Osteoblast (primary cell): ENCODE measurements at places on chromosomes 2 and 18. TPM values are rescaled to one million over a fixed set of nuclear protein-coding genes. Genes with fewer than 3 reads are reported as not detected.

Gene HK2
- 74.6 and 76.4 TPM in 2 replicates for total RNA-seq

Gene APOB
- under 0.01 TPM in 2 replicates for total RNA-seq

Gene EHD3
- total RNA-seq, result 16.3 and 17.4 TPM in 2 replicates

Gene AMER3
- not detected in 2 replicates for total RNA-seq

Gene SPAG16
- 46.9 and 47.8 TPM in 2 replicates for total RNA-seq

Gene ANTXR1
- total RNA-seq, result 123 and 134 TPM in 2 replicates

Gene KCNIP3
- under 0.01 and 0.29 TPM in 2 replicates for total RNA-seq

Gene AMMECR1L
- 15.0 and 15.6 TPM in 2 replicates for total RNA-seq

Gene IL1RN
- total RNA-seq, result not detected in 2 replicates

Gene SCYGR4
- total RNA-seq, result not detected in 2 replicates

GRCh38 chr2:1993711-1994682, 249.7 kb upstream of the PXDN start:
- DNase-seq, result peak; percentile 83

- peak; percentile 90 for DNase-seq
Measured at GRCh38 chr2:74373221-74373676, 6.9 kb downstream of the DCTN1 start.

- DNase-seq, result no peak
Measured at GRCh38 chr2:111617299-111618225, 266.4 kb downstream of the ANAPC1 start.

- no peak for DNase-seq
Measured at GRCh38 chr2:937530-937929, 13.1 kb upstream of the SNTG2 start.

- DNase-seq, result no peak
Measured at GRCh38 chr18:26875040-26875654, 9.6 kb upstream of the AQP4 start.

DNA sequence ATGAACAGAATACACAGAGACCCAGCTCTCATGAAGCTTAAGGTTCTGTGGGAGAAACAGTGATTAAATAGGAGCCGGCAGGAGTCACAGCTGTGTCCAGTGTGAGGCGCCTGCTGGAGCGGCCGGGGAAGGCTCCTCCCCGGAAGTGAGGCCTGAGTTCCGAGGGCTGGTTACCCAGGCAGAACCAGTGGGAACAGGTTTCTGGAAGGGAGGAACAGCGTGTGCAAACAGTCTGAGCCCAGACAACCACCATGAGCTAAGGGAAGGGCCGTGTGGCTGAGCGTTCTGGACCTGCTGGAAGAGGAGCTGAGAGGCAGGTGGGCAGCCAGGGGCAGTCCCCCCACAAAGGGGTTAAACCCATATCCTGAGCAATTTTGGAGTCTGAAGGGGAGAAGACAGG, 26.0 kb upstream of the NPAS2 start:
- no peak for DNase-seq

DNA sequence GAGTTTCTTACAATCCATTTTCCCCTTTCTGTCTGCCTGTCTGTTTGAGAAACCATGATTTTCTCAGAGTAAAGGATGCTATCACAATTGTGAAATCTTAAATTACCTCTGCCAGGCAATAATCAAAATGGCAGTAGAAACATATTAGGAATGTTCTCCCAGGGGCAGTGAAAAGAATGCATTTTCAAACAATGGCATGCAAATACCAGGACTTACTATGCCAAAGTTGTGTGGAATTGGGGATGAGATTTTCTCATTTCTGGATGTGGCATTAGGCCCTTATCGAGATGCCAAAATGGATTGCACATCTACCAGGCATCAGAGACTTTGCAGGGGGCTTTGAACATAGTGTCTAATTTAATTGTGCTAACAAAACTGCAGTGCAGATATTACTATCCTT, 821.4 kb downstream of the RNF144A start:
- DNase-seq, result no peak

GRCh38 chr2:174681099-174682006, 82.9 kb downstream of the CHRNA1 start:
- DNase-seq, result peak; percentile 95

DNA sequence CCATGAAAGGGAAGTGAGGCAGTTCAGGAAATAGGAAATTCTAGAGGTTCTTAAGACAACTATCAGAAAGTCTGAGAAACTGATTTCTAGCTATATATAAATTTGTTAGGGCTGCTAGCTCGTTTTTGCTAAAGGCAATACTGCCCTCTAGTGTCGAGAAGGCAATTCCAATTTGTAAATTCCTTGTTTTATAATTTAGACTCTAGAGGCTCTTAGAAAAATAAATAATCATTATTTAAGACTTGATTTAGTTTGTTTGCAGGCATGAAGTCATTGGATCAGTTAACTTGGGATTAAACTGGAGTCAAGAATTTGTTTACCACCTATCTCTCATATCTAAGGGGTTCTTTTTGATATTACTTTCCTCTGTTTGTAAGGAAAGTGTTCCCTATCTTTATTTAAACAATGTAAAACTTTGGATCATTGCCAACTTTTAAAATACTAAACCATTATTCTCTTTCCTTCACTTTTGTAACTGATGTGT, 66.2 kb downstream of the ACVR2A start:
- no peak for DNase-seq

GRCh38 chr2:141109633-141110032, 1021.2 kb downstream of the LRP1B start:
- no peak for DNase-seq

DNA sequence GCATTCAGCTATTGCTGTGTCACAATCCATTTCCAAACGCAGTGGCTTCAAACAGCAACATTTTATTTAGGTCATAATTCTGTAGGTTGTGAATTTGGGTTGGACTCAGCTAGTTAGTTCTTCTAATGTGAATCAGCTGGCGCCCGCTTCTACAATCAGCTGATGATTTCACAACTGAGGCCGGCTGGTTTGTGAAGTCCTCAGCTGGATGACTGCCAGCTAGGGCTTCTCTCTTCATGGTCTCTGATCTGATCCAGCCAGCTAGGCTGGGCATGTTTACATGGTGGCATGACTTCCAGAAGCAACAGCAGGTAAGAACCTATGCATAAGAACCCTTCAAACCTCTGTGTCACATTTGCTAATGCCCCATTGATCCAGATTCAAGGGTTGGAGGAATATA, 172.0 kb downstream of the SLC4A10 start:
- no peak for DNase-seq

DNA sequence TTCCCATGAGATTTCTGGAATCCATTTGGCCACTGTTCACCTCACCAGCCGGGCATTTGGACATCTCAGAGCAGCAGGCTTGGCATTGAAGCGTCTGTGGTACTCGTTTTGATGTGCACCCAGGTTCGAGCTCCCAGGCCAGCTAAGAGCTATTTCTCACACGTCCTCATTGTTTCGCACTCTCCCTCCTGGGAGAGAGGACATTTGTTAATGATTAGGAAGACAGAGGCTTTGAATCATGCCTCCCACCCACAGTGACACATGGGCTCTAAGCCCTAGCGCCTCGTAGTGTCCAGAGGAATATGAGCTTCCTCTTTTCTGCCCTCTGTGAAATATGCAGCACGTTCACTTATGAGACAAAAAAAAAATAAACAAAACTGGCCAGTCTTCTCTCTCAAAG, 361.8 kb downstream of the RND3 start:
- peak; percentile 70 for DNase-seq

DNA sequence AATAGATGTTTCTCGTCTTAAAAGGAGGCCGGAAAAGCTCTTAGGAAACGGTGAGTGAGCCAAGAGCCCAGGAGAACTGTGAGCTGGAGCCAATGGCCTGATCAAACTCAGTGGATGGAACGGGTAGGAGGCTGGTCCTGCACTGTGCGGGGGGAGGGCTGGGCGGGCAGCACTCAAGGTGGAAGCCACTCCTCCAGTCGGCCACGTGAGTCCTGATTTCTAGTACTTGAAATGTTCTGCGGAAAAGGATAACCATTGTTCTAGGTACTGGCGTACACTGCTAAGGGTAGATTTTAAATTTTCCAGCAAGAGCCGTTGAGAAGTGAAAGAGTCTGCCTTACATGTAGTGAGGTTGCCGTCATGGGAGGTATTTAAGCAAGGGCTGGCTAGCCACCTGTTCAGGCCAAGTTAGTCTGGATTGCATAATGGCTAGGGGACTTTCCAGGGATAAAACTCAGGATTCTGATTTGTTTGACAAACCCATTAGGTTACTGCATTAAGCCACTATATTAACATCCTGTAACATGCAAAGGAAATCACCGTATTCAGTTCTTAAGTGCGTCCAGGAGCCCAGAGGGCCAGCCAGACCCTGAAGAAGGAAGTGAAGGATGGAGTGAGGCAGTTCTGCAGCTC, 51.3 kb upstream of the ODC1 start:
- DNase-seq, result peak; percentile 74

DNA sequence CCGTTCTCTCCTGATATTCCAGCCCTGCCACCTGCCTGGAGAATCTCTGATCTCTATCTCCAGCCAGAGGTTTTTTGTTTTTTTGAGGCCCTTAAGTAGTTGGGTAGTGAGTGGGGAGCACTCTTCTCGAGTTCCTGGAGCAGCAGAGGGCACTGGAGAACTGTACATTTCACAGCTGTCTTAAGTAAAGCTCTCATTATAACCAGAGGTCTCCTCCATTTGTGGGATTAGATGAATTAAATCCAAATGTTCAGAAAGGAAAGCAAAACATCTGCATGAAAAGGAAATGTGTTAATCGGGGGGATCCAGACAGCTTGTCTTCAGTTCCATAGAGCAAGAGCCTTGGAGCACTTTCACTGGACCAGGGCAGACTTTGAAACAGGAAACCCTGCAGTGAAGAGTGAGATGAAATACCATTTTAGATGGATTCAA, 32.8 kb downstream of the AOX1 start:
- no peak for DNase-seq

DNA sequence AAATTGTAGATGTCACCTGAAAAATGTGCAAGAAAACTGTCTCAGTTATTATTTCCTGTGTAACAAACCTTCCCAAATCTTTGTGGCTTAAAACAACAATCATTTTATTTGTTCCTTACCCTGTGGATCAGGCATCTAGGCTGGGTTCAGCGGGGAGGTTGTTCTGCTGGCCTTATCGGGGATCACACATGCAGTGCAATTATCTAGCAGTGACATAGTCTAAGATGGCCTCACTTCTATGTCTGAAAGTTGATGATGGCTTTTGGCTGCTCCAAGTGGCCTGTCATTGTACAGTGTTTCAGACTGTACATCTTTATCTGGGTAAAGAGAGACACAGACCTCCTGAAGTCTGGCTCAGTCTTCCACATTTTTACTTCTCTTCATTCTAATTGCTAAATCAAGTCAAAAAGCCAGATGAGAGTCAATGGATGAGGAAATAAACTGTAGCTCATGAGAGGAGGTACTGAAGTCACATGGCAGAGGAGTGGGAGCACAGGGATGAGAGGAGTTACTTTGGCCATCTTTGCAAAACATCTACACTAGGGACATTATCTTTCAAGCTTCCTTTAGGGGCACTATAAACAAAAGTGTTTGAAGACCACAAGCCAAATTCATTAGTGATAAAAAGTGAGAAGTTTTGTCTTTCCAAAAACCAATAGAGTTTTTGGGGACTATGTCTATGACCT, 243.1 kb upstream of the CCDC68 start:
- no peak for DNase-seq

DNA sequence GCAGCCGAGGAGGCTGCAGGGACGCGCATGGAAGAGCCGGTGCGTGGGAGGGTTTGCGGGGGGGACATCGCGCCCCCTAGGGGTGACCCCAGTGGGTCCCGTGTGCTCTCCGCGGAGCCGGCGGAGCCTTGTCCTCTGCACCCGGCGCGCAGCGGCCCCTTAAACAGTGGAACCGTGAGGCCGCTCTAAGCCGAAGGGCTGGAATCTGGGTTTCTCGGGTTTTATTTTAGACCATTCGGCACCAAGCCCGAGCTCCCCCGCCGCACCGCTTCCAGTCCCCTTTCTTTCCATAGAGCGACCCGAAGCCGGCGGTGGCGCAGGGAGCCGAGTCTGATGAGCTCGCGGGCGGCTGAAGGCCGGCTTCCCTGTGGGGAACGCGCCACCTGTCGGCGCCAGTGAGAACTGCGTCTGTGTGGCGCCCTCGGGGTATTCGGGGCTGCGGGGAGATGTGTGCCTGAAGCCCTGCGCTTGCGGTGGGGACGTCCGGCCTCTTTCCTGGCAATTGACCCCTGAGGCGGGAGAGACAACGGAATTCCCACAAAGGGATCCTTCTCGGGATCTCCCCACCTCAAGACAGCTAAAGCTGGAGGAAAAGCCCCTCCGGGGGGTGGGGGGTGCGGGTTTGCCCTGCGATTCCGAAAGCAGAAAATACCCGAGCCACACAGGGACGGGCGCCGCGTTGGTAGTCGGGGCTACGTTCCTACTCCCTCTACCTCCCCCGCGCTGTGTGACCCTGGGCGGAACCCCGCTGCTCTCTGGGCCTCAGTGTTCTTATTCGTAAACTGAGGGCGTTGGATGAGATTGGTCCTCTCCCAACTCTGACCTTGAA, 8.2 kb upstream of the EN1 start:
- peak; percentile 100 for DNase-seq

GRCh38 chr2:226063704-226064440, 664.4 kb downstream of the NYAP2 start:
- DNase-seq, result no peak

DNA sequence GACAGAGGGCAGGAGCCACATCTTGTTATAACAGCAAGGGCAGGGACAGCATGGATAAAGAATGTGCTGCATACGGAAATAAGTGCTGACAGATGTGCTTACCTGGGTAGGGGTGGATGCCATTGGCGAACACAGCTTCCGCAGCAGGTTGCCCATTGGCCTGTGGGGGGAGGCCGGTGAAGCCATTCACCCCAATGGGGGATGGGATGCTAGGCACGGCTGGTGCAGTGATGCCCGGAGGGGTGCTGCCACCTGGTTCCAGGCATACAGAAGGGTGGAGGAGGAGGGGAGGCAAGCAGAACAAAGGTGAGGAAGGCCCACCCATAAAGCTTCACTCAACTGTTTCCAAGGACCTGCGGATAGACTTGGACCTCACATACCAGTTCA, 294.9 kb downstream of the CELF4 start:
- DNase-seq, result peak; percentile 49

- DNase-seq, result peak; percentile 73
Measured at GRCh38 chr2:206083602-206084438, 2.2 kb downstream of the INO80D start.

DNA sequence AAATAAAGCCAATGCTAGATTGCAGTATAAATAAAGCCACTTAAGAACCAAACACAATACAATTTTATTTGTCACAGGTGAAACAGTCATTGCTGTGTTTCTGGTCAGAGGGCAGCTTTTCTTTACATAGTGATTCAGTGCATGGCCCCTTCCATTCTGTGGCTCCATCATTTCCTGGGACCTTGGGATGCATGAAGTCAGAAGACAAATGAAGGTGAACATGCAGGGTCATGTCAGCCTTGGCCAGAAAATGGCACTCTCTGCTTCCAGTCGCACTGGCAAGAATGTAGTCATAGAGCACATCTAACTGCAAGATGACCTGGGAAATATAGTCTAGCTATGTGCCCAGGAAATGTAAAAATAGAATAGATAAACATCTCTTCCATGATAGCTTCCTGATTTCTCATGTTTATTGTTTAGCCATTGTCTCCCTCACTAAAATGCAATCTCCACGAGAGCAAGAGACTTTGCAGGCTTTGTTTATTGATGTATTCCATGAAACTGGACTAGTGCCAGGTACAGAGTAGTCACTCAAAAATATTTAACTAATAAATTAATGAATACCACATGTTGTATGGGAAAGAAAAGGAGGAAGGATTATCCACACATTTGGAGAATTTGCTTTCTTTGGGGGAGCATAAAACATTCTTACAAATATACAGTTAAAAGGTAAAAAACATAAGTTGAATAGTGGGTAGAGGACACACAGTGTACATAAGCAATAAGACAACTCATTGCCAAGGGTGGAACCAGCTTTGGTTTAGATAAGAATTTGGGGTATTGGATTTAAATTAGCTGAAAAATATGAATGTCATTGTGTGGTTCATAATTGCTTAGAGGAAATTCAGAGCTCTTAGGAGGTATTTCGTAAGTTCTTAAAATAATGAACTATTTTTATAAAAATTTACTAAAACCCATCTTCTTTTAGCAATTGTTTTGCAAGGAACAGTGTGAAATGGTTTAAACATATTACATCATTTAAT, 343.8 kb downstream of the PID1 start:
- no peak for DNase-seq
